GM23338 (cell line): ENCODE measurements at places on chromosomes 12 and 14. TPM values are rescaled to one million over a fixed set of nuclear protein-coding genes. Genes with fewer than 3 reads are reported as not detected.
A peak's percentile ranks its signal among the peaks of the same experiment; 100 is the strongest.

GRCh38 chr12:123888989-123889388, 83.6 kb downstream of the CCDC92 start:
- no peak for DNase-seq

- no peak for DNase-seq
Measured at GRCh38 chr12:133222211-133222610, 13.5 kb downstream of the ANHX start.

- DNase-seq: no peak
Measured at GRCh38 chr14:34522496-34522895, 17.0 kb downstream of the EAPP start.

GRCh38 chr12:94211021-94211420, 62.6 kb downstream of the PLXNC1 start:
- DNase-seq: no peak

DNA sequence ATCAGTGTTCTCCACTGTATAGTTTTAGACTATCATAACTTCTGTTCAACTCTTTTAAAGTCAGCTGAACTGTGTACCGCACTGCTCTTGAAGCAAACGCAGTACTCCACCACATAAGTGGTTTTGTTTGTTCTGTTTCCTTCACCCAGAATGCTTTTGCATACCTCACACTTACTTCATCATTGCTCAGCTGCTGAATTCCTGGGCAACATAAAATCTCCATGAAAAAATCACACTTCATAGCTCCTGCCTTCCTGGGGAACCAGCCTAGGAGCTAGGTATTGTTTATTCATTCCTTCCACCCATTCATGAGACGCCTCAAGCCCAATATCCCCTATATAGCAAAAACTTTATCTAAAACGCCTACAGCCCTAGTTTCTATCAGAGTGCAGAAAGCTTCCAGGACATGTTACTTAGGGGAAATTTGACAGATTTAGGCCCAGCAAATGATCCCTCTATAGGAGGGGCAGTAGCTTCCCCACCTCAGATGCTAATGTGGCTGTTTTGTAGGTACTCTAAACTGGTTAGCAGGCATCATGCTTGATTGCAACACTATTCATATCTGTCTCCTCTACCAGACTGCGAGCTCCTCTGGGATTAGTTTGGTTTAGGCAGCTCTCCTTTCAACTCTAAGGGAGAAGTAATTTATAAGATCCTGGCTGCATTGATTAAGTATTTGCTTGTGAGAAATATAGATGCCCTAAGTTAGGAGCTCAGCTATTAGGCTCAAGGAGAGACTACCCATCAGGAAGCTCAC, 44.5 kb downstream of the LRRC9 start:
- no peak for DNase-seq

SMOC1 gene
- total RNA-seq: 1.0 and 1.6 TPM in 2 replicates

- DNase-seq: no peak
Measured at GRCh38 chr14:95291859-95292542, 27.7 kb downstream of the CLMN start.

- peak; percentile 79 for DNase-seq
Measured at GRCh38 chr14:23364164-23365035, 572 bp downstream of the EFS start.

DNA sequence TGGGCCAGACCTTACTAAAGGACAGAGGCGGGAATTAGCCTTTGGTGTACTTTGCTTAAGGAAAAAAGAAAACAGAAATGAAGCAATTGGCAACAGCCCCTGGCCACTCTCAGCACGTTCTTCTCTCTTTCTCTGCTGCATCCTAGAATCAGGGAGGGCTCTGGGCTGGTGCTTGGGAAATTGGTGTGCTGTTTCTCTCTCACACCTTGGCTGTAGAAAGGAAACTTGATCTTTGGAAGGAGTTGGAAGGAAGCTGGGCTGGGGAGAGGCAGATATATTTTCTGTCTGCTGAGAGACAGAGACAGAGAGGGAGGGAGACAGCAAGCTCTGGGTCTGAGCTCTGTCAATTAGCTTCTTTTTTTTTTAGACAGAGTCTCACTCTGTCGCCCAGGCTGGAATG, 27.4 kb downstream of the NOS1 start:
- DNase-seq: no peak

DNA sequence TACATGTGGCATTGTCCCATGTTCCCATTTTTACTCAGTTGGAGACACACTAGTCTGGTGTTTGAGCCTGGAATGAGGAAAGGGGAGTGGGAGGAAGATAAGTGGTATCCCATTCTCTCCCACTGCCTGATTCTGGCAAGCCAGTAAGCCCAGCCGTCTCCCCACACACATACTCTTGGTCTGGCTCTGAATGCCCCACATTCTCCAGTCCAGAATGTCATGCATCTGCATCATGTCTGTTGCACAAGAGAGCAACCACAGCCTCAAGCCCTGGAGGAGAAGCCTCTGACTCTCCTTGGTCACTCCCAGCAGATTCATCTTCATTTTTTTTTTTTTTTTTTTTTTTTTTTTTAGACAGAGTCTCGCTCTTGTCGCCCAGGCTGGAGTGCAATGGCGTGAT, 48.0 kb downstream of the DRAM1 start:
- DNase-seq: no peak

GRCh38 chr12:1791104-1791841, 29.1 kb upstream of the LRTM2 start:
- DNase-seq: peak; percentile 73

SIVA1 gene
- total RNA-seq: 381 and 392 TPM in 2 replicates

DNA sequence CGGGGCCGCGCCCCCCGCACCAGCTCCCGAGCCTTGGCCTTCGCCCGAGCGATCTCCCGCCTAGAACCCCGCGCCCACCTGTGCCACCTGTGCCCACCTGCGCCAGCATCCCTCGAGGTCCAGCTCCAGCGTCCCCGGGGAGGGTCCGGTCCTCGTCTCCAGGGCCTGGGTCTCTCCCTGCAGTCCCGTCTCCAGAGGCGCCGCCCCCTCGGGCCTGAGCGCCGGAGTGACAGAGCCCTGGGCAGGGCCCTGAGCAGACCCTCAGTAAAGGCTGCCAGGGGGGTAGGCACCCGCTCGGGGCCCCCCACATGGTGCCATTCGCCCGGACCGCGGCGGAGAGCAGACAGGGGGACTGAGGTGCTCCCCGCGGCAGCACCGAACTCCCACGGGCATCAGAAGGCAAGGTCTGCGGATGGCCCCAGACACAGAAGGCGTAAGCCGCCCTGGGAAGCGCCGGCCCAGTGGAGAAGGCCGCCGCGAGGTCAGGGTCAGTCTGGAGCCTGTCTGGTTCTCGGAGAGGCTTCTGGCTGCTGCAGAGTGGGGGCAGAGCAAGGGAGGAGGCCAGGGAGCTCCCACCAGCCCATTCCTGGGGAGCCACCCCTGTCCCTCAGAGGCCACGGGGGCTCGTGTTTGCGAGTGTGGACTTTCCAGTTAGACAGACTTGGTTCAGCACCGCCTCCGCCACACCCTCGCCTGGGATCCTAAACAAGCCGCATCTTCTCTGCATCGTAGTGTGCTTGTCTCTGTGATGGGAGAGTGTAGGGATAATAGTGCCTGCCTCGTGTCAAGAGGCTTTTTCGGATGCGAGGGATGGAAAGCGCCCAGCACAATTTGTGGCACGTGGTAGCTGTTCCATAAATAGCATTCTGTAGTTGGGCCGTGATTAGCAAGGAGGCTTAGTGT, 1.1 kb upstream of the PPP1R13B start:
- peak; percentile 63 for DNase-seq

DNA sequence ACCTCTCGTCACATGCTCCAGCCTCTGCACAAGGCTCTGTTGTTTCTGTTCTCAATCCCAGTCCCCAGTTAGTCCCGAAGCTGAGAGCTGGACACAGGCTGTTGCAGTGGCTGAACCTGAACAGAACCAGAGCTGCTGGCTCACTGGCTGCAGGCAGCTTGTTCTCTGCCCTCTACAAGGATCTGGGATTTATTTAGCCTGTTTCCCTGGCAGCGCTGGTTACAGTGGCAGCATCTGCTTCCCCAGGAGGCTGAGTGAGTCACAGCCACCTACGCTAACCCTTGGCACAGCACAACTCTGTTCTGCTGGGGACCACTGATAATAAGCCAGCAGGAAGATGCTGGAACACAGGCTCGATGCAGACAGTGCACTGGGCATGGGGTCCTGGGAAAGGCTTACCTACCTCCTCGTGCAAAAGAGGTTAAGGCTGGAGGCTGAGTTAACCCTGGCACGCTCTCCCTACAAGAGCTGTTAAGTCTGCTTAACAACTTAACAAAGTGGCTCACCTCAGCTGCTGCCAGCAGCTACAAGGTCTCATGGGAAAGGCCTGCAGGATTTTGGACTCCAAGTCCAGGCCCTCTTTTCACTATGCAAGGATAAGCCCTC, 299.6 kb downstream of the PCNX1 start:
- no peak for DNase-seq

DNA sequence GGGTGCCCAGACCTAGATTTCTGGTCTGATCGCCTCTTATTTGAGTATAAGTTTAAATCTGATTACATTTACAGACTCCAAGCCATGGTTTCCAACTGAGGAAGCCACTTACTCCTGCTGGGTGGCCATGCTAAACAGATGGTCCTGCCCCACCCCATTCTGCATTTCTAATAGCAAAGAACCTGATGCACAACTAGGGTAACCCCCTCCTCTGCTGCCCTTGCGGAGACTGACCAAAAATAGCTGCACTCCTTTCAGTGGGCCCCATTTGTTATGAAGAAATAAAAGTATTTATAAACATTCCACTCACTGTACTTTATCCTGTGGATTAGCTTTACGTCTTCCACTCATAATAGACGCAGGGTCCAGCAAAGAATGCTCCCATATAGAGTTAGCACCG, 6.8 kb downstream of the GIT2 start:
- DNase-seq: no peak

DNA sequence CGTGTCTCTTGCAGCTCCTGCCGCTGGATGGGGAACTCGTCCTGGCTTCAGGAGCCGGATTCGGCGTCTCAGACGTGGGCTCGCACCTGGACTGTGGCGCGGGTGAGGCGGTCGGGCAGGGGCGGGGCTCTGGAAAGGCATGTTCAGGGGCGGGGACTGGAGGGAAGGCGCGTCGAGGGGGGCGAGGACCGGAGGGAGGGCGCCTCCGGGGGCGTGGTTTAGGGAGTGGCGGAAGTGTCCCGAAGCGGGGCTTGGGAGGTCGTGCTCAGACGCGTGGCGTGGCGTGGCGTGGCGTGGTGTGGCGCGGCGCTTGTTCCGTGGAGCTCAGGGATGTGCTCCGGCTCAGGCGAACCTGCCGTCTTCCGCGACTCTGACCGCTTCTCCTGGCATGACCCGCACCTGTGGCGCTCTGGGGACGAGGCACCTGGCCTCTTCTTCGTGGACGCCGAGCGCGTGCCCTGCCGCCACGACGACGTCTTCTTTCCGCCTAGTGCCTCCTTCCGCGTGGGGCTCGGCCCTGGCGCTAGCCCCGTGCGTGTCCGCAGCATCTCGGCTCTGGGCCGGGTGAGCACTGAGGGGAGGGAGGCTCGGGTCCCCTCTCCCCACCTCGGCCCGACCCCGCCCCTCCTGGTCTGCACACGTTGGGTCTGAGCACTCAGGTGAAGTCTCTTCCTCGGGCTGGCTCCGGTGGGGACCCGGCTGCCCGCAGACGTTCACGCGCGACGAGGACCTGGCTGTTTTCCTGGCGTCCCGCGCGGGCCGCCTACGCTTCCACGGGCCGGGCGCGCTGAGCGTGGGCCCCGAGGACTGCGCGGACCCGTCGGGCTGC, 6.2 kb downstream of the AMN start:
- peak; percentile 94 for DNase-seq

ADSS1 gene
- total RNA-seq: 4.3 and 11.6 TPM in 2 replicates

DNA sequence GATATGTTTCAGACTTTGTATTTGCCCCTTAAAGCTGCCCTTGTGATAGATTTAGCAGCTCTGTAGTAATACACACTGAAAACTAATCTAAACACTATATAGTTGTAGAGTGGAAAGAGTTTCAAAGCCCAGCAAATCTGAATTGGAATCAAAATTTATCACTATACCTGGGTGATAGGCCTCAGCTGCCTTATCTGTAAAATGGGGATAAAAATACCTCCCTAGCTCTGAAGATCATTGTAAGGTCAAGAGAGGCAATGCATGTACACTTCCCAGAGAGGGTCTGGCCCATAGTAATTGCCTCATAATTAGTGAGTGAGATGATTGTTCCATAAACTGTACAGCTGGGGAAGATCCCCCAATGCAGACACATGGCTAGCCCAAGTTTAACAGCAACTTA, 103.6 kb downstream of the IGF1 start:
- no peak for DNase-seq

DNA sequence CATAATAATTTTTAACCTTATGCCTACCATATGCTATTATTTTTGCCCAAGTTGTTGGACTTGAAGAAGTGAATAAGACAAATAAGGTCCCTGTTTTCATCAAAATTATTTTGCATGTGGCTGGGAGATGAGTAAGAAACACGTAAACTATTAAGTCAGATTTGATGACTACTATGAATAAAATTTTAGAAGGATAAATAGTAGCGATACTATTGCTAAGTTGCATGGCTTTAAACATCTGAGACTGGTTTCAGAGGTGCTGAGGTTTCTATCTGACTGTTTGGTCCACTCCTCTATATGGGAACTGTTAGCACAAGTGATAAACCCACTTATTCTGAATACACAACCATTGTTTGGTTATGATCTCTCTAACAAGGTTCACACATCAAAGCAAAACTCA, 674.3 kb upstream of the MDGA2 start:
- no peak for DNase-seq

PTPRR gene
- total RNA-seq: 0.76 and 1.6 TPM in 2 replicates

DNA sequence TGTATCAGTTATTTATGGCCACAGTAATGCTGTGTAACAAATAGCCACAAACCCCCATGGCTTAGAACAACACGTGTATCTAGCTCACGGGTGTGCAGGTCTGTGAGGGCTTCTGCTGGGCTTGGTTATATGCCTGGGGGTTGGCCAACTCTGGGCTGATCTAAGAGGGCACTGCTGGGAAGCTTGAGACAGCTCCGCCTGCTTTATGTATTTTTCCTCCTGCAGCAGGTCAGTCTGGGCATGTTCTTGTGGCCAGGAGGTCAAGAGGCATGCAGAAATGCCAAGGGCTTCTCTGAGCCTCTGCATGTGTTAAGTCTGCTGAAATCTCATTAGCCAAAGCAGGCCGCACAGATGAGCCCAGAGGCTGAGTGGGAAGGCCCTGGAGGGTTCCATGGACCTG, 105.8 kb downstream of the ZNF664 start:
- no peak for DNase-seq

IL26 gene
- total RNA-seq: not detected in 2 replicates

- DNase-seq: no peak
Measured at GRCh38 chr14:50823051-50823761, 7.8 kb downstream of the NIN start.

DNA sequence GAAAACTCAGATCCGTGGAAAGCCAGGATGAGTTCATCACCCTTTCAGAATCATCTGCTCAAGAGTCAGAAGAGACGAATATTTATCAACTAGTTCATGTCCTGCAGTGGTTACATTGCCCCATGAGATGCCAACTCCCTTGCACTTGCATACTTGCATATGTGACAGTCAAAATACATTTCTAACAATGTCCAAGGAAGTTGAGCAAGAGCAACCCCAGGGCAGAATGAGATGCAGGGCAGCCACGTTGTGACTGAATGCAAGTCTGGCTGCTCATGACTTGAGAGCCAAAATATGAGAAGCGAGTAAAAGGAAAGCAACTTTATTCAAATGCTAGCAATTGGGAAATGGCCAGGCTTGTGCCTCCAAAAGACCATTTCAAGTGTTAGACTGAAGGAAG, 23.6 kb upstream of the UTP20 start:
- DNase-seq: no peak
